Activated CD4-positive, alpha-beta T cell treated with anti-CD3 and anti-CD28 coated beads, Interleukin-2, amount 10 ng/mL, durations not matched to agents 24 days and 14 days (primary cell): ENCODE measurements at places on chromosomes 2 and 18.
A peak's percentile ranks its signal among the peaks of the same experiment; 100 is the strongest.

- no peak for DNase-seq
These were observed 21.8 kb downstream of the DOK1 start for GRCh38 chr2:74576211-74576862.

DNA sequence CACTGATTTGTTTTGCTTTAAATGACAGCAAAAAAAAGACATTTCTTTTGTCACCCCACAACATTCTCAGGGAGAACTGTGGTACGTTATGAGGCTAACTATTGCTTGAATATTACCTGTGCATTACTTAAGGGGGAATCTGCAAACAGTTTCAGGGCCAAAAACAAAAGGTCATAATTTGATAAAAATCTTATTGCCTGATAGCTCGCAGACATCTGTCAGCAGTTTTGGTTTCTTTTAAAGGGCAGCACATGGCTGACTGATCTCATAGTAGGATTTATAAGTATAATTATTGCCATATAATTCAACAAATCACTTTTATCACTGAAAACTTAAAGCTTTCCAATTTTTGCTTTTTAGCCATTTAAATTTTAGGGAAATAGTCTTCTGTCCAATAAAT lies 226.4 kb upstream of the VWC2L start:
- no peak for DNase-seq

DNA sequence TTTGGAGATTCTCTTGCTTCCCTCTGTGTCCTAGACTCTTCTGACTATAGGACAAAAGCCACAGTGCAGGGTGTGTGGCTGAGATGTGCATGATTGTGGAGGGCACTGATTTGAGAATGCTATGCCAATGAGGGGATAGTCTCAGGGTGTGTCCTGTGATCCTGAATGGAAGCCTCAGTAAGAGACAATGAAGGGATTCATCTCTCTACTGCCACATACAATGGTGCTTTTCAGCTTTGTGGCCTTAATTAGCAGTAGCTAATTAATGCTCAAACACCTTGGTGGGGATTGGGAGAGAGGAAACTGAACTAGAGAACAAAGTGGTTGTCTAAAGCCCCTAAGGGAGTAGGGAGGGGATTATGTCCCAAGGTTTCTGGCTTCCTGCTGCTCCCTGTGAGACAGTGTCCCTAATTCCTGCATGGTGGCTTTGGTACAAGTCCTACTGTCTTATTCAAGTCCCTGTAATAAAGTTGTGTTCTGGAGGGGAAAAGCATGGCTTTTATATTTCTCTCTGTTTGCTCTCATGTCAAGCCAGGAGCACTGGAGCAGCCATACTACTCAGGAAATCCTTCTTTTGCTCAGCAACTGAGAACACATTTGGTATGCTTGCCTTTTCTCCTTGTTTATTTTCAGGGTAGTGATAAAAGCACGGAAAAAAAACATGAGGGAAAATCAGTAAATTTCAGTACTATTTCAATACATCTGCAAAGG lies 415.2 kb upstream of the TCF4 start:
- DNase-seq = no peak

DNA sequence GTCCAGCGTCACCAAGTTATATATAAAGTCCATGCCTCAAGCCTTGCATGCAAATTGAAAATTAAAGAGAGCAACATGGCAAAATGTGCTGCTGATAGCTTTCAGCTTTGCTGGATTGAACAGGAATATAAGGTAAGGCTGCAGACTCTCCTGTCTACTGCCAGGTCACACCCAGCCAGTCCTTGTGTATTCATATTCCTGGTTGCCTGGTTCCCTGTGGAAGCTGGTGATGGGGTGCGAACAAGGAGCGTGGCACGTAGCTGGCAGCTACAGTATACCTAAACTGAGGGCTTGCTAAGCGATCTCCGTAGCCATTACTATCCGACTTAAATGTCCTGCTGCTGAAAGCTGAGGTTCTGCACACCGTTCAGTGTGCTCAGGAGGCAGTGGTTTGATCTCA lies 50.1 kb upstream of the NOSTRIN start:
- DNase-seq = no peak

DNA sequence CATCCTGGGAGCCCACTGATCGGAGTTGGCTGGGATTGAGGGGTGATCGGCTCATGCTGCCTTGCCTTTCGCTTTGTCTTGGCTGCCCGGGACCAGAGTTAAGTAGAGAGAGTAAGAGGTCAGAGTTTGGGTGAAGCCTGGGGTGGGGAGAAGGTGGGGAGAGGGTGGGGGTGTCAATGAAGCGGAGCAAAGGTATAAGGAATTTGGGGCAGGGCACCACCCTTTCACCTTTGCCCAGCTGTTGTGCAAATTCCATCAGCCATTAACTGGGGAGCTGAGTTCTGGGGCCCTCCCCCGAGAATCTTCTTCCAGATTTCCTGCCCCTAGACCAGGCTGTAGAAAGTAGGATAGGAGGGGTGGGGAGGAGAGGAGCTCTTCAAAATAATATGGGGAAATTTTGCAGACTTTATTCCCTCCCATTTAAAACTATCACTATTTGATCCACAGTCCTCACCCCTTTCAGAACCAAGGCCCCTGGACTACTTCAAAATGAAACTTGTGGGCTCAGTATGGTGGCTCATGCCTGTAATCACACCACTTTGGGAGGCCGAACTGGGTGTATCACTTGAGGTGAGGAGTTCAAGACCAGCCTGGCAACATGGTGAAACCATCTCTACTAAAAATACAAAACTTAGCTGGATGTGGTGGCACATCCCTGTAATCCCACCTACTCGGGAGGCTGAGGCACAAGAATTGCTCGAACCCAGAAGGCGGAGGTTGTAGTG lies at the start of gene SLC23A3:
TSS of gene SLC23A3 (minus strand) at position 100 of the 725 bp plus-strand sequence. CDS start at position 55, 45 bp downstream.
- DNase-seq = peak; percentile 52

- peak; percentile 96 for DNase-seq
These were observed 3.9 kb upstream of the PSMD1 start for GRCh38 chr2:231052494-231053451.

DNA sequence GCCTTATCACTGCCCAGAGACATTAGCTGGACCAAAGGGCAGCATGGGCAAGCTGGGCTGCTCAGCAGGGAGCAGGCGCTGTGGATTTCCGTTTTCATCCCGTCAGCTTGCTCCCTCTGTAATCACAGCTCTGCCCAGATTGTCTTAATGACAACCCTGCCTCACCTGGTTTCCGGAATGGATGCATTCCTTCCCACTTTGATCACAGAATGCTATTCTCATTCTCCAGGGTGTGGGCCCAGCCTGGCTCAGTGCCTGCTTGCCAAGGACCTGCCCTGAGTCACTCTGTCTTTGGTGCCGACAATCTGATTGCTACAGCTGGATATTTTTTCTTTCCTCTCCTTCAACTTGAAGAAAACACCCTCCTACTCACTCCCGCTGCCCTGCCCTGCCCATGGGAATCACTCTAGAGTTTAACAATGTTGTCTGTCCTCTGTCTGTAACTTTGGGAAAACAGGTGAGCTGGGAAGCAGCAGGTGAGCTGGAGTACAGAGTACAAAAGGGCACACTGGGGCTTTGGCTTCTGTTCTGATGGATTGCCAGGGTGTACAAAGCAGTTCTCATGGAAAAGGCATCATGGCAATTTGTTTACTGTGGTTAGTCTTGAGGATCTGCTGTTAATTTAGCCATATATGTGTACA lies 27.2 kb upstream of the FAM136A start:
- no peak for DNase-seq

GRCh38 chr2:103174711-103175110 lies 412.9 kb downstream of the TMEM182 start:
- DNase-seq = no peak

- DNase-seq = no peak
These were observed 417.2 kb downstream of the LRRTM4 start for GRCh38 chr2:77105008-77105407.

DNA sequence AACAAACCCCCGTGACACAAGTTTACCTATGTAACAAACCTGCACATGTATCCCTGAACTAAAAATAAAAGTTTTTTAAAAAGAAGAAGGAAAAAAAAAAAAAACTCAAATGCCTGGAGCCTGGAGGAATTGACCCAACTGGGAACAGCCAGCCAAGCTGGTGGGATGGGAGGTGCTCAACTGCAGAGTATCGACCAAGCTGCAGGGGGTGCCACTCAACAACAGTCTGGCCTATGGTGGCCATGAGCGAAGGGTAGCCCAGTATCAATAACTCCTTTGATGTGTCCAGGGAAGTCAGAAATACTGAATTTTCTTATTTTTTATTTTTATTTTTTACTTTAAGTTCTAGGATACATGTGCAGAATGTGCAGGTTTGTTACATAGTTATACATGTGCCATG lies 310.3 kb upstream of the DLGAP1 start:
- DNase-seq = no peak

- DNase-seq = no peak
These were observed 163.4 kb downstream of the EHBP1 start for GRCh38 chr2:62868947-62869346.

- peak; percentile 96 for DNase-seq
These were observed 14.5 kb upstream of the DDX1 start for GRCh38 chr2:15577071-15577735.

DNA sequence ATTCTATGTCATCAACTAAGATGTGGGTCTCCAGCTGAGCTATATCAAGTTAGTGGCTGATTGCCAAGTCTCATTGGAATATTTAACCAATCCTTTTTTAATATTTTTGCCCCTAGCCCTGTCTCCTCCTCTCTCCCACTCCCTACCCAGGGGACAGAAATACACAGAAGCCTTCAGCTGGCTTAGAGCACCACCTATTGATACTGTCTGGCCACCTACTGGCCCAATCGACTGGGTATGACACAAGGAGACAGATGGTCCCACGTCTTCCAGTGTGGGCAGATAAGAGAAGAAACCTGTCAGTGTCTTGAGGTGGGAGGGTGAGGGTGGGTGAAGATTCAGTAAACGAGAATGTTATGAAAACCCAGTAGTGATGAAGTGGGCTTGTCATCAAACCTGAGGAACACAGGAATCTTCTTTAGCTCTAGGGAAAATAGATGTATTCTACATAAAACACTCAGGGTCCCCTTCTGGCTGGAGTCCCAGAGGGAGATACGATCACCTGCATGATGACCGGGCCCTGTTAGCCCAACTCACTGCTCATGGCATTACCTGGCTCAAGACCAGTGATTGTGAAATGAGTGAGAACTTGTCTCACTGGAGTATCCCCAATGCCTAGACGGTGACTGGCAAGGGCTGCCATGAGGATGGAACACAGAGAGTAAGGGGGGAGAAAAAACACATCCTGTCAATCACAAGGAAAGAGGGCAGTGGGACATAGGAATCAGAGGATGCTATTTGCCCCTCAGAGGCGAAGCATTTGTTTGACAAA lies 26.7 kb downstream of the POLR1A start:
- peak; percentile 84 for DNase-seq

DNA sequence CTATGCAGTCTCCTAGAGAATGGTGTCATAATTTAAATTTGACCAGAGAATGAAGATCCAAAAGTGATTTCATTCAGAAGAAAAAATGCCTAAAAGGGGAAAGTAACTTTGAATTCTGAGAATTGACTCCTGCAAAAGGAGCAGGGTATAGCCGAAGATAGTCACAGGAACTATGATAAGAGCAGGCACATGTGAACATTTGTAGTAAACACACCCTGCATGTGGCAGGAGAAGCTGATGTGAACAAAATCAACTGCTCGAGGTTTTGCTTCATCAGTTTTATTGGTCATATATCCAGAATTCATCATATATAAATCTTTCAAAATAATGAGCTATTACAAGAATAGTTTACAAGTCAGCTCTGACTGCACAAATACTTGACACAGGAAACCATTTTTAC lies 14.0 kb downstream of the MCFD2 start:
- DNase-seq = no peak
